Retinal pigment epithelial cell (primary cell): ENCODE measurements at places on chromosomes 13 and 19.

DNA sequence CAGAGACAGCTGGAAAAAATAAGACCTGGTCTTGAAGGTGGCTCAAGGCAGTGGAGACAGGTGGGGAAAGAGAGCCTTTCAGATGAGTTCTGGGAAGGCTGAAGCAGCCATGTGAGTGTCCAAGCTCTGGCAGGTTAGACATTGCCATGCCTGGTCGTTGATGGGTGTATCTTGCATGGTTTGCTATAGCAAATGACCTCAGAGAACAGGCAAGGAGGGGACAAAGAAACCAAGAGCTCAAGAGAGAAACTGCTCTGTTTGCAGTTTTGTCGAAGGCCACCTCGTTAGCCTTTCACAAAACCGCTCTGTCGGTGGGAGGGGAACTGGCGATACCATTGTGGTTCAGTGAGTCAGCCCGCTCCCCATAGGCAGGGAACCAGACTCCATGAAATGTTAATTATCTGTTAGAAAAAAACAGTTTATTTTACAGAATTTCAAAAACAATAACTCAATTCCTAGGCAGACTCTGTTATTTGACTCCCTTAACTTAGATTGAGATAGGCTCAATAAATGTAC is 82.8 kb upstream of the ARGLU1 start:
- DNase-seq: no peak

- DNase-seq: no peak
These were observed 45.4 kb downstream of the ZIC5 start for GRCh38 chr13:99926014-99926731.

- DNase-seq: no peak
These were observed 20.6 kb downstream of the MIR17HG start for GRCh38 chr13:91368101-91368500.

DNA sequence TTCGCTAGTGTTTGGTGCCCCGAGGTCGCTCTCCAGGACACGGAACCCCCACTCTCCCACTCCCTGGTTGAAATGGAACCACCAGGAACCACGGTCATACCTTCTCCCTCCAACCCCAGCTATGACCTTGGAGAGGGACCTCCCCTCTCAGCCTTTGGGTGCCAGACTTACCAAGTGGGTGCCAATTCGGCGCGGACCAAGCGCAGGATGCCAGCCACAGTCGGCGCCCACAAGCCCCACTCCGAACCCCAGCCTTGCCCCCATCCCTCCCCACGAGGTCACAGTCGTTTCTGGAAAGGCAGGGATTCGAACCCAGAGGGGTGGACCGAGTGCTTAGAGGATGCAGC is 910 bp downstream of the PDE4C start:
- DNase-seq: no peak

DNA sequence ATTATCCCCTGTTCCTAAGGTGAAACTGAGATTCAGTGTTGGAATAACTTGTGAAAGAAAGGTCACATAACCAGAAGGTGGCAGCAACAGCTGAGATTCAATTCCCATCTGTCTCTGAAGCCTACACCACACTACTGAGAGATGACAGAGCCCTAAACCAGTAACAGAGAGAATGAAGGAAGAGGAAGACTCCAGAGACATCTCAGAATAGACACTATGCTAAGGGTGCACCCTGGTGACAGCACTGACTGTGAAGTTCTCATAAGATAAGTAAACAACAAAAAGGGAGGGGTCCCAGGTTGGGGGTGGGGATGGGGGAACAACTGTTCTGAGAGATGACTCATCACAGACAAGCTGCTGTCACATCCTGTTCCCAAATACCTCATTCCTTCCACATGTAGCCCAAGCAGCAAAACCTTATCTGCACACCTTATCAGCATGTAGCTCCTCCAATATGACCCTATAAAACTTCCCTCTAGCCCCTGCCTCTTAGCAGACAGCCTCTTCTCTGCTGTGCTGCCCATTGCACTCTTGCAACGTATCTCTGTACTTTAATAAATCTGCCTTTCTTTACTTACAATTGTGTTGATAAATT is 46.5 kb downstream of the UTP14C start:
- no peak for DNase-seq

GRCh38 chr19:18788529-18789421 is 2.3 kb downstream of the COMP start:
- no peak for DNase-seq

DNA sequence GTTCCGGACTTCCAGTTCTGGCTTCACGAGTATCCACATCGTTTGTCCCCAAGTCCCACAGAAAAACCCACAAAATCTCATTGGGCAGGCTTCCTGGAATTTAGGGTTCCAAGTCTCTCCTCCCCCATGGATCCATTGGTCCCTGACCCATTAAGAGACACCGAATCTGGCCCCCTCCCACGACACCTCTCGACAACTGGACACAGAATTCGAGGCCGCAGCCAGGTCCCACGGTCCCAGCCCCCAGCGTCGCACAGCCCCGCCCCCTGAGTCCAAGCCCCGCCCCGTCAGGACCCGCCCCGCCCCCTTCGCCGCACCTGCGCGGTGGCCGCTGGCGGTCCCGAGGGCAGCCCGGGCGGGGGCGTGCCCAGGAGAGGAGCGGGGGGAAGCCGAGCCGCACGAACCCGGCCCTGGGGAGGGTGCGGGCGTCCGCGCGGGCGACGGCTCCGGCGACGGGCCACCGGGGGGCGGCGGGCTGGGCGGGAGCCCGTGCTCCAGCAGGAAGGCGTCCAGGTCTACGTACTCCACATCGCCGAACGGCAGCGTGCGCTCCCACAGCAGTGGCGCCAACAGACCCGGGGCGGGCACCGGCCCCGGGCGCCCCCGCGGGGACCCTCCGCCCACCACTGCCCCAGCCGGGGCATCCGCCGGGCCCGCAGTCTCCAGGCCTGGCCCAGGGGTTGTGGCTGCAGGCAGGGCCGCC is 1.8 kb downstream of the DBP start:
- no peak for DNase-seq

- DNase-seq: no peak
These were observed 3.2 kb downstream of the VSIG10L start for GRCh38 chr19:51338563-51339312.

- DNase-seq: no peak
These were observed 70.7 kb upstream of the GTF3A start for GRCh38 chr13:27353708-27354107.

- no peak for DNase-seq
These were observed 8.1 kb downstream of the PIK3R2 start for GRCh38 chr19:18160971-18161635.

DNA sequence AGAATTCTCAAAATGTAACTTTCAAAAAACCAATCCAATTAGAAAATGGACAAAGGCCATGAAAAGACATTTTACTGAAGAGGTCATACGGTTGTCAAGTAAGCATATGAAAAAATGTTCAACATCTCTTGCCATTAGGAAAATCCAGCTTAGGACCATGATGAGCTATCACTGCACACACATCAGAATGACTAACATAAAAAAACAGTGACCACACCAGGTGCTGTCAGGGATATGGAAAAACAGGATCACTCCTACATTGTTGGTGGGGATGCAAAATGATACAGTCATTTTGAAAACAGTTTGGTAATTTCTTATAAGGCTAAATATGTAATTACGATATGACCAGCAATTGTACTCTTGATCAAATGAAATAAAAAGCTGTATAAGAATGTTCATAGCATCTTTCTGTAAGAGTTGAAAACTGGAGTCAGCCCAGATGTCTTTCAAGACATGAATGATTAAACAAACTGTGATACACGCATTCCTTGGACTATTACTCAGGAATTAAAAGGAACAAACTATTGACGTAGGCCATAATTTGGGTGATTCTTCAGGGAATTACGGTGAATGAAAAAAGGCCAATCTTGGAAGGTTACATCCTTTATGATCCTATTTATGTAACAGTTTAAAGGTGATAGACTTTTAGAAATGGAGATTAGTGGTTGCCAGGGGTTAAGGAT is 26.9 kb upstream of the RCBTB2 start:
- DNase-seq: no peak

DNA sequence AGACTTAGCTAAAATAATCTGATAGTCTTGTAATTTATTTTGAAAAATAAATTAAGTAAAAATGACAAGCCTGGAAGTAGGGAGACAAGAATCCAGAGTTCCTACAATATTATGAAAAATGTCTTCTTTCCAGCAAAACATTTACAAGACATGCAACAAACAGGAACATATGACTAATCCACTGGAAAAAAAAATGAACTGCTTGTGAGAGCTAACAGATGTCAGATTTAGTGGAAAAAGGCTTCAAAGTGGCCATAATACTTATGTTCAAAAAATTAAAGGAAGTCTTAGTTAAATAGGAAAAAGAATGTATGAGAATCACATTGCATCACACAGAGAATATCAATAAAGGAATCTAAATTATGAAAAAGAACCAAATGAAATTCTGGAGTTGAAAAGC is 2082.0 kb upstream of the PCDH20 start:
- peak; percentile 29 for DNase-seq

DNA sequence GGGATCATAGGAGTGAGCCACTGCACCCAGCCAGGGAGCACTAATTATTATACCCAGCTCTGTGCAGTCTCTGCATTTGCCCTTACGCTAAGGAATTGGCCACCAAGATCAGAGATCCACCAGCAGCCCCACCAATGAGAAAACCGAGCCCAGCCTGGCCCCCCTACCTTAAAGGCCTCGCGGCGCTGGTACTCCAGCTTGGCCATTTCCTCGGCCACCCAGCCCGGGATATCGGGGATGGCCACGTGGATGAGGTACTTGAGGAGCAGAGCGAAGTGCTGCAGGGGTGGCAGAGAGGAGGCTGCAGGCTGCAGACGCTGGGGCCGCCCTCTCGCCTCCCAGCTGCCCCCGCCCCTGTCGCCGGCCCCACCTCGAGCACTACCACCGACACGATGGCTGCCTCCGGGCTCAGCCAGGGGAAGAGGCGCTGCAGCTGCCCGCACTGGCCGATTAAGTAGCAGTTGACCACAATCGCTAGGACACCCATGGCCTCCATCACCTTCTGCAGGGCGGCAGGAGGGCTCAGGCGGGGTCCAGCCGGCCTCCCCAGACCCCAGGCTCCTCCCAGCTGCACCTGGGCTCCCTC is 7.5 kb downstream of the ANO8 start:
- no peak for DNase-seq
